DMS 273 treated with DMSO at 0.1 percent for 48 hours (cell line): ENCODE measurements at places on chromosomes 1 and 21.
A peak's percentile ranks its signal among the peaks of the same experiment; 100 is the strongest.

DNA sequence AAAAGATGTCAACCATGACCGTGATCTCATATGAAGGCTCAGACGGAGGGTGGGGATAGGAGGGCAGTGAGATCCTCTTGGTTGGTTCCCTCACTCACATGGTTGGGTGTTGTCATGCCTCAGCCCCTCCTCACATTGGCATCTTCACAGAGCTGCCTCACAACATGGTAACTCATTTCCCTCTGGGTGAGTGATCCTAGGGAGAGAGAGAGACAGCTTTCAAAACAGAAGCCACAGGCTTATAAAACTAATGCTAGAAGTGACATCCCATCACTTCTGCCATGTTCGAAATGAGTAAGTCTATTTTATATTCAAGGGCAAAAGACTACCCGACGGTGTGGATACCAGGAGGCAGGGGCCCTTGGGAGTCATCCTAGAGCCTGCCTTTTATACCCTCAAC is 145.5 kb downstream of the SPATA17 start:
- no peak for DNase-seq

- no peak for DNase-seq
Observed at GRCh38 chr1:97553971-97554370, 366.9 kb downstream of the DPYD start.

DNA sequence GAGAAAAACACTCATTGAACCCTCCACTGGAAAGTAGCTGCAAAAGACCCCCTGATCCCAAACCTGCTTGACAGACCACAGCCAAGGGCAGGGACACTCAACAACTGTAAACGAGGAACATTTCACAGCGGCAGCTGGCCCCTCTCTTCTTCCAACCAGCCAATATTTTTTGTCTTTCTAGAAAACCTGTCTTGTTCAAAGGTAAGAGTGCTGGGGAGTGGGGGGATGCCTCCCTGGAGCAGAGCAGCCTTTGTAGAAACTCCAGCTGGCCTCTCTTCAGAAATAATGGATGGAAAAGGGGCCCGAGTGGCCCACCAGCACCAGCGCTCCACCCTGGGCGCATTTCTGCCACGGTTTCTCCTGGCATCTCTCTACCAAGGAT is 384.0 kb downstream of the RRAGC start:
- no peak for DNase-seq

DNA sequence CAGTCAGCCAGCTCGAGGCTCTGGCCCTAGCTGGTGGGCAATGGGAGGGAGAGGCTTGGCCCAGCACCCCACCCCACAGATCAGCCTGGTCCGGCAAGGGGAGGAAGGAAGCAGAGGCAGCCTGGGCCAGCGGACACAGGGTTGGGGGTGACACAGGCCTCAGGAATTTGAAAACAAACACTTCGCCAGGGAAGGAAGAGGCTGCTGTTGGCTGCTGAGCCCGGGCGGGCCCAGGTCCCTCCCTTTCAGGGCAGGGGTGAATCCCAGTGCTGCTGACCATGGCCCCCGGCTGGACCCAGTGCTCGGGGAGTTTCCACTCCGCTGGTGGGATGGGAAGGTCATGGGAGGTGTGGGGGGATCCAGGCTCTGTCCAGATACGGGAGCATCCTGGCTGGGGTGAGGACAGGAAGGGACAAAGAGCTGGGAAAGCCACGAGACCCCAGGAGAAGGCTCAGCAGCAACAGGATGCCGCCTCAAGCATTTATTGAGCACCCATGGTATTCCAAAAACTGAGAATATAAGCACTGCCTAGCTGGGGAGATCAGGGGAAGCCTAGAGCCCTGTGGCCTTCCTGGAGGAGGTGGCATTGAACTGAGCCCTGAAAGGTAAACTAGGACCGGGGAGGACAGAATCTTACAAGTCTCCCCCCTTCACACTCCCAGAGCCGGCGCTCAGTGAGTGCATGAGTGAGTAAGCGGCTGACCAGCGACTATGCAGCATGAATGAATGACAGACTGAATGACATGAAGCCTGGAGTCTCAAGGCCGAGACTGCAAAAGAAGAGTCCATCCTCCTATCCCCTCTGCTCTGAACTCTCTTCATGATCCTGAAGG is 26.2 kb upstream of the EPHA2 start:
- DNase-seq = no peak

- DNase-seq = no peak
Observed at GRCh38 chr1:119779869-119780356, 11.2 kb upstream of the HMGCS2 start.

DNA sequence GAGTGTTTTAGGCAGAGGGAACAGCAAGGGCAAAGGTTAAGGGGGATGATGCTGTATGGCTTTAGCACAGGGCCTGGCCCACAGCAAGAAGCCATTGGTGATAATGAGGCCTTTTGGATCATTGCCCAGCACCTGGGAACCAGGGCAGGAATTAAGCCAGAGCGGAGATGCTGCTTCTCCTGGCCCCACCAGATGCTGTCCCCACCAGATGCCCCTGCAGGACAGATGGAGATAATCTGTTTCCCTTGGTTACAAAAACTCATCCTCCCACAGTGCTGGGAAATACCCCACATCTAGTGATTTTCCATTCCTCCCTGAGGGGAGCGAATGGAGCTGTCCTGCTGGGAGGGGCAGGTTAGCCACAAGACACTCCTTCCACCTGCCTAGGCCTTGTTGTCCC is 18.8 kb downstream of the OPRD1 start:
- peak; percentile 89 for DNase-seq

DNA sequence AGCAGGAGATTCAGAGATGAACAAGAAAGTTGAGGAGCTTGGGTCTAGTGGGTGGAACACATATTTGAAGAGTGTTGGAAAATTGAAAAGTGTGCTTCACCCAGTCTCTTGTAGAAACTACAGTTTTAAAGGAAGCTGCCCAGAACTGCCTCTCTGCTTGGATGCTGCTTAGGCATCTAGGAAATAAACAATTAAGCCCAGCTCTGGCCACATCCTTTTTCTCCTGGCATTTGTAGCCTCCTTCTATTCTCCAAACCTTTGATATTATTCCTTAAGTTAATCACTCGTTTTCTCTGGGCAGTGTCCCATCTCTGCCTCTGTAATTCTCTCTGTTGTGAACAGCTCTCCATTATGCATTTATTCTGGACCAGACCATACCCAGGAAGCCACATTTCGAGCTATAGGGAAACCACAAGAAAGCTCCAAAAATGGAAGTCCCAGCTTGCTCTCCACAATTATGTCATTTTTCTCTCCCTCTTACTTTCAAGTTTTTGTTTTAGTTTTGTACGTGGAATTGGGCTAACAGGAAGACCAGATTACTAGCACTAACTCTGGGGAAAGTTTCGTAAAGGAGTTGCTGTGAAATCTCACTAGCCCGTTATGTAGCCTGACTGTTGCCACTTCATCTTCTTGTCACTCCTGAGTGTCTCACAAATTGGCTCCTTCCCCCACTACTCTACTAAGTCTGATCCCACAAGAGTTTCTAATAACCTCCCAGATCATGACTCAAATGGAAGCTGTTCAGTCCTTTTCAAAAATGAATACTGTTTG is 102.2 kb downstream of the NTMT2 start:
- no peak for DNase-seq
